ENCODE measurements at places on chromosomes 11 and 22.

- DNase-seq, result no peak
Measured at GRCh38 chr11:114811971-114812370, 133.6 kb downstream of the NXPE2 start.

DNA sequence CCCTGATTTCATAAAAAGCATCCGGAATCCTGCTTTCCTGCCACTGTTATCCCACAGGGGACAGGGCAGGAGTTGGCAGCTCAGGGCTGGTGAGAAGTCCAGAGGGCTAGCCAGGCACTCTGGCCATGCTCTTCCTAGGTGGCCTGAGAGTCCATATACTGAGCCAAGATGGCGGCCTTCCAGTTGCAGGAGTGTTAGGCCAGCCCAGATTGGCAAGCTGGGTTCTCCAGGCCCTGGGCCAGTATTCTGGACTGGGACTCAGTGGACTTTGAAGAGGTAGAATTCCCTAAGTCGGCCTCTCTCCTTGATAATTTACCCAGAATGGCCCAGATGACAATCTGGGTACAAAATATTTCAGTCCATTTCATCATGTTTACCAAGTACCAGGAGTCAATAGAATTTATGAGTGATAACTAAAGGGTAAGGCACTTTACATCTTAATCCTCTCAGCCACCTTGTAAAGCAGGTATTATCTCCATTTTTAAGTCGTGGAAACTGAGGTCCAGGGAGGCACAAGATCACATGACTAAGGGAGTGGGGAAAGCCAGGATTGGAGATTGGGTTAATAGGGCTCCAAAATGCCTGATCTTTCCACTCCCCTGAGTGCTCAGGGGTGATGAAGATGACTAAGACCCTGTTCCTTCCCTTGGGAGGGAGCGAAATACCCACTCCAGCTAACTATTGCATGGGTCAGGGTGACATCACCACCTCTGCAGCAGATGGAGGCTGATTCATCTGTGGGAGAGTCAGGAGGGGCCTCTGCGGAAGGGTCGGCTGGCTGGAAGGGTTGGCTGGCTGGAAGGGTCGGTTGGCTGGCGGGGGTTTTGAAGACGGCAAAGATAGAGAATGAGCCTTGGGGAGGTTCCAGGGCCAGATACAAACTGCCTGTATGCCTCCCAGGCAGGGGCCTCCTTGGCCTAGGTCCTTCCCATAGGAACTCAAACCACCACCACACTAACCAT lies 1.2 kb upstream of the MICALL1 start:
- DNase-seq, result peak; percentile 45

- DNase-seq, result peak; percentile 69
Measured at GRCh38 chr22:17797721-17798559, 23.7 kb upstream of the BID start.

DNA sequence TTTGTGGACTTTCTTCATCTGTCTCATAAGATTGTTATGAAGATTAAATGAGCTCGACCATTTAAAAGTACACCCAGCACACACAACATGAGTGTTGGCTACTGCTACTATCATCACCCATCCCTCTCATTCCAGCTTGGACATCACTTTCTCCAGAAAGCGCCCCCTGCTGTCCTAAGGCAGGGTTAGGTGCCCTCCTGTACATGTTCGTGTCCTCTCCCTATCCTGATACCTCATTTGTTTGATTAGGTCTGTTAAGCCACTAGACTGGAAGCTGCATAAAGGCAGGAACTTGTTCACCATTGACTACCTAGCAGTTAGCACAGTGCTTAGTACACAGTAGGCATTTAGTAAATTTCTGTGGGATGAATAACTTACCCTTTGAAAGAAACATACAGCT lies 85.5 kb downstream of the ENTHD1 start:
- DNase-seq, result no peak

- no peak for DNase-seq
Measured at GRCh38 chr11:68379206-68379605, 66.8 kb downstream of the LRP5 start.

GRCh38 chr11:114346709-114347141 lies 50.5 kb downstream of the NNMT start:
- no peak for DNase-seq

DNA sequence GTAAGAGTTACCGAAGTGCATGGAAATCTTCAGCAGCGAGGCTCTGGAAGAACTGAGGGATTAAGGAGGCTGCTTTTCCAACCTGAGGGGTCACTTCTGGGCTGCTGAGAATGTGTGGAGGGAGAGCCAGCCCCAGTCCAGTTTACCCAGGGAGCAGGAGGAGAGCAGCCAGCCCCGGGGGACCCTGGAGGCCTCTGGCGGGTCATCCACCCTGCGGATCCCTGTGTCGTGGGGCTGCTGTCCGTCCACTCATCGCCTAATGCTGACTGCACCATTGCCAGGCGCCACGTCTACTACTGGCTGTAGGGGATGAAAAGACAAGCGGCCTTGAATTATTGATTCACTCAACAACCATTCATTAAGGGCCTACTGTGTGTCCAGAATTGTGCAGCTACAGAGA lies 228.7 kb upstream of the TBCEL start:
- DNase-seq, result no peak

GRCh38 chr11:130638033-130638432 lies 189.6 kb downstream of the ADAMTS15 start:
- DNase-seq, result no peak

Data from GDM1 (cell line).